Activated CD8-positive, alpha-beta memory T cell treated with anti-CD3 and anti-CD28 coated beads, Interleukin-2, amount 50 U/mL, for 48 hours (primary cell): ENCODE measurements at places on chromosomes 16 and 17.

- peak; percentile 62 for DNase-seq
Observed at GRCh38 chr17:43832168-43832975, 574 bp downstream of the MPP3 start.

- DNase-seq, result no peak
Observed at GRCh38 chr17:58193641-58194255, 1.2 kb downstream of the EPX start.

- DNase-seq, result no peak
Observed at GRCh38 chr17:15007147-15007553, 258.0 kb downstream of the PMP22 start.

DNA sequence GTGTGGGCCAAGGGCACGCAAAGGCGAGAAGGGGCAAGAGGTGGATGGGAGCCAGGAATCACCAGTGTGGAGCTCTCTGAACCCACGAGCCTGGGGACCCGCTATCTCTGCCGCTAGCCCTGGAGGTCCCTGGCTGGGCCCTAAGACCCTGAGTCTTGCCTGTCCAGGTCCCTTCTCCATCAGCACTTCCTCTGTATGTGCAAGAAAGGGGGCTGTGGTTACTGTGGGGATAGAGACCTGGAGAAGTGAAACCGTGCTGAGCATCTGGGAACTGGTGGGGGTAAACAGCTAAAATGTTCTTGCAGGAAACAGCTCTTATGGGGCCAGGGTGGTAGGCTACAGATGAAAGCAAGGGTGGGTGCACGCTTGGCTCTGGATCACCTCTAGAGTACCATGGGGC is 3.1 kb downstream of the SPNS3 start:
- DNase-seq, result no peak

- no peak for DNase-seq
Observed at GRCh38 chr17:44417553-44417952, 28.1 kb upstream of the ITGA2B start.

GRCh38 chr17:33435721-33436301 is 142.7 kb upstream of the ASIC2 start:
- DNase-seq, result no peak

GRCh38 chr16:47504599-47504998 is 43.5 kb downstream of the PHKB start:
- DNase-seq, result no peak

DNA sequence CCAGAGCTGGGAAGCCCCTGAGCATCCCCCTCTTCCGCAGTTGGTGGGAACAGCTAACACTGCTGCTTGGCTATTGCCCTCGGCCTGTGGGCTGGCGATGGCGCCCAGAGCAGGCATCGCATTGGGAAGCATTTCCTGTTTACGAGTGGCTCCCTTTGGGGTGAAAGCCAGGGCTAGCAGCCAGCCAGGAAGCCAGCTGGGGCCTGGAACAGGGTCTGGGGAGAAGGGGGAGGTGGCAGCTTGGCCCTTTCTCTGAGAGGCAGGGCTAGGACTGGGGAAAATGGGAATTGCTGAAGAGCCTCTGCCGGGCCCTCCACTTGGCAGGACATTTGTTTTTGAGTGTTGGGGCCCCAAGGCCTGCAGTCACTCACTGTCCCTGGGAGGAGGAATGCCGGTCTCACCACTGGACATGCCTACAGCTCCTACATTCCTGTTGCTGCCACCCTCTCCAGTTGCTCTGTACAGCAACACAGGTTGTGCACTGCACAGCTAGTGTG is 2.4 kb upstream of the MTSS2 start:
- DNase-seq, result no peak

- DNase-seq, result no peak
Observed at GRCh38 chr16:12742741-12743140, 60.9 kb downstream of the CPPED1 start.

GRCh38 chr17:72318131-72318530 is 197.3 kb downstream of the SOX9 start:
- no peak for DNase-seq

- DNase-seq, result no peak
Observed at GRCh38 chr17:48800626-48801217, 16.3 kb downstream of the TTLL6 start.

- DNase-seq, result peak; percentile 42
Observed at GRCh38 chr17:36503456-36504155, 17.1 kb downstream of the ZNHIT3 start.

GRCh38 chr17:48483471-48484131 is 47.2 kb downstream of the HOXB1 start:
- no peak for DNase-seq

GRCh38 chr16:46701615-46702014 is 12.2 kb downstream of the ORC6 start:
- DNase-seq, result no peak

GRCh38 chr16:46807336-46807735 is 23.6 kb downstream of the C16orf87 start:
- DNase-seq, result no peak

GRCh38 chr16:13438064-13438463 is 481.9 kb upstream of the ERCC4 start:
- no peak for DNase-seq

- no peak for DNase-seq
Observed at GRCh38 chr17:50638966-50639713, 4.5 kb downstream of the ABCC3 start.

- no peak for DNase-seq
Observed at GRCh38 chr17:48215583-48216139, 108.1 kb downstream of the SNX11 start.

DNA sequence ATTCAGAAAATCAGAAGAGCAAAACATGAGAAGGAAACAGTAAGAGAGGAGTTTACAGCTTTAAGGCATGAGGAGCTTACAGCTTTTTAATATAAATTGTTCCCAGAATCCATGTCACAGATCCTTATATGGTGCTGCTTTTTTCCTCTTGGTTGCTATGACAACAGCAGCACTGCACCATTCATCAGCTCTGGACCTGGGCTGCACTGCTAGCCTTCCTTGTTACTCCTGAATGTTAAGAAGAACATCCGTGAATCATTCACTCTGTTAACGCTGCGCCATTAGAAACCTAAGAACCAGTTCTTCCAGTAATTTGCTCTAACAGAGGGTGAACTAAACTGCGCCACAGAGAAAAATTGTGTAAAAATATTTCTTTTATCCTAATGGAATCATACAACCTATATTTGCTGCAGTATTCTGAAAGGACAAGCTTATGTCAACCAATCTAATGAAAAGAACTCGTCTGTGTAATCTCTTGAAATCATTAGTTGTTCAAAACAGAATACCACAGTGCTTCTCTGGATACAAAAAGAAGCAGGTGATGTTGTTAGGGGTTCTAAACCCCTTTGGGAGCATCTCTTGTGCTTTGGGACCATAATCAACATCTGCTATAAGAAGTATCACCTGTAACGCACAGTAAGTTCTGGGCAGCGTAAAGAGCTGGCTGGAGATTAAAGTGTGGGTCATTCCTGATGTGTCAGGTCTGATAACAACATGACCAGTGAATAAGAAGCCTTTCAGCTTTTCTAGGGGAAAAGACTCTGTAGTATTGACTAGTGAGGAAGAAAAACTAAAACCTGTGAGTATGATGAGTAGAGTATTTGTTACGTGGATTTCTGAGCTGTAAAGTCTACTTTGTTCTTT is 151.2 kb downstream of the TANC2 start:
- DNase-seq, result no peak

- peak; percentile 79 for DNase-seq
Observed at GRCh38 chr17:18261146-18261515, 669 bp downstream of the MIEF2 start.

DNA sequence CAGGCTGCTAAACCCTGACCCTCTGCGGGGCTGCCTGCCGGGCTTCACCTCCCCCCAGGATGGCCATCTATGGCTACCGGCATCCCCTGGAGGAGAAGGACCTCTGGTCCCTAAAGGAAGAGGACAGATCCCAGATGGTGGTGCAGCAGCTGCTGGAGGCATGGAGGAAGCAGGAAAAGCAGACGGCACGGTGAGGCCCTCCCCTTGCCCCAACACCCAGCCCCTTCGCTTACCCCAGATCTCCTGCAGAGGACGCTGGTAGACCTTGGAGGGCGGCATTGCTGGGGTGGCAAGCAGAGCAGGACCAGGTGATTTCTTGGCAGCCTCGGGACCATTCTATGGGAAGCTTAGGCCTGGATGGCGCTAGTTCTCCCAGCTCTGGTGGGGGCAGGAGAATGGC is 24.5 kb downstream of the ABCC3 start:
- DNase-seq, result no peak

GRCh38 chr17:13806092-13806491 is 204.4 kb upstream of the HS3ST3A1 start:
- DNase-seq, result no peak

GRCh38 chr17:345992-346785 is 6.4 kb downstream of the RPH3AL start:
- DNase-seq, result no peak

GRCh38 chr17:28078341-28079229 is 36.1 kb downstream of the NLK start:
- no peak for DNase-seq

DNA sequence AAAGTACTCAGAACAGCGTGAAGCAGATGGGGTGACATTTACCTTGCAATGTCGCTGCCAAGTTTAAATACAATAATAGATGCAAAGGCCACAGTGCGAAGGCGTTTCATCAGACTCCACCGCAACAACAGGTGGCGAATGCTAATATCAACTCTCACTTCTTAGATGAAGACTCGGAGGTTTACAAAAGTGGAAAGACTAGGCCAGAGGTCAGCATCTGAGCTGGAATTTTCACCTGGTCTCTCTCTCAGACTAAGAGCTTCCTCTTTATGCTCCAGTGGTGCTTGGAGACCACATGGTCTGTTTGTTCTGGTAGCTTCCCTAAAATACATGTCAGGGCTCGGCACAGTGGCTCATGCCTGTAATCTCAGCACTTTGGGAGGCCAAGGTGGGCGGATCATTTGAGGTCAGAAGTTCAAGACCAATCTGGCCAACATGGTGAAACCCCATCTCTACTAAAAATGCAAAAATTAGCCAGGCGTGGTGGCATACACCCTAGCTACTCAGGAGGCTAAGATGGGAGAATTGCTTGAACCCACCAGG is 169.1 kb downstream of the XYLT1 start:
- DNase-seq, result no peak

GRCh38 chr16:88773812-88774291 is 11.2 kb downstream of the PIEZO1 start:
- DNase-seq, result no peak

DNA sequence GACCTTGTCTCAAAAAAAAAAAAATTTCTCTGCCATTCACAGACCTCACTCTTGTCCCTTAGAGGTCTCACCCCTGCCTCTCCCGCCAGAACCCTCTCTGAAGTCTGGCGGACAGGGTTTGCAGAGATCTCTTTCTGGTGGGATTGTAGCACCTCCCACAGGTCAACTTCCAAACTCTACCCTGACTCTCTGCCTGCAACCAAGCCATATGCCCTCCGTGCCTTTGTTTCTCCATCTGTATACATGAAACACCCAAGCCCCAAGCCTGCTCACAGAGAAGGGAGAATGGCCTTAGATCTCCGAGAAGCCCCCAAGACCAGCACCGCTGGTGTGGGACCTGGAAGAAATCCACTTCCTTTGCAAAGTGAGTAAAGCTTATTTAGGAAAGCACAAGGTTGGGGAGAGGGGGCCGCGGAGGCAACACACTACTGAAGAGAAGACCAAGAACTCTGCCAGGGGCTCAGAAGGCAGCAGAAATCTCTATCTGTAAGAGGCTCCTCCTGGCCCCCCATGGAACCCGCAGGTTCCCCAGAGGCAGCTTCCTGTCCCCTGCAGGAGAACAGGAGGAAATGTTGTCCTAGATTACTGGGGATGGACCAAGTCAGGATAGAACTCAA is 219.9 kb downstream of the C16orf78 start:
- DNase-seq, result no peak

DNA sequence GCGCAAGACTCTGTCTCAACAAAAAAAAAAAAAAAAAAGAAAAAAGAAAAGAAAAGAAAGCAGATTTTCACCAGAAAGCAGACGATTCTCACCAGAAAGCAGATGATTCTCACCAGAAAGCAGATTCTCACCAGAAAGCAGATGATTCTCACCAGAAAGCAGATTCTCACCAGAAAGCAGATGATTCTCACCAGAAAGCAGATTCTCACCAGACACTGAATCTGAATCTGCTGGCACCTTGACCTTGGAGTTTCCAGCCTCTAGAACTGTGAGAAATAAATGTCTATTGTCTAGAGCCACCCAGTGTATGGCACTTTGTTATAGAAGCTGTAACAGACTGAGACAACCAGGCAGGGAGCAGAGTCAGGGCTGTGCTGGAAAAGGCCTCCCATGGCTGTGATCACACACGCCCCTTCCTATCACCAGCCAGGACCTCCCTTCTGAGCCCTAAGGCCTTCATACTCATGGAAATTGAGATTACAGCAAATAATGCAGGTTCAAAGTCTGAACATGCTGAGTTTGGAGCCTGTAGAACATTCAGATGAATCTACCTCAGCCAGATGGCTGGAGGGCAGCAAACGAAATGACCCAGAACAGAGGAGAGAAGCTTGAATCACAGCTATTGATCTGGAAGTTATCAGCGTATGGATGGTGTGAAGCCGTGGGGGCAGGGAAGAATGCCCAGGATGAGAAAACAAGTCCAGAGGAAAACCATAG is 309.3 kb downstream of the SLC39A11 start:
- DNase-seq, result no peak

DNA sequence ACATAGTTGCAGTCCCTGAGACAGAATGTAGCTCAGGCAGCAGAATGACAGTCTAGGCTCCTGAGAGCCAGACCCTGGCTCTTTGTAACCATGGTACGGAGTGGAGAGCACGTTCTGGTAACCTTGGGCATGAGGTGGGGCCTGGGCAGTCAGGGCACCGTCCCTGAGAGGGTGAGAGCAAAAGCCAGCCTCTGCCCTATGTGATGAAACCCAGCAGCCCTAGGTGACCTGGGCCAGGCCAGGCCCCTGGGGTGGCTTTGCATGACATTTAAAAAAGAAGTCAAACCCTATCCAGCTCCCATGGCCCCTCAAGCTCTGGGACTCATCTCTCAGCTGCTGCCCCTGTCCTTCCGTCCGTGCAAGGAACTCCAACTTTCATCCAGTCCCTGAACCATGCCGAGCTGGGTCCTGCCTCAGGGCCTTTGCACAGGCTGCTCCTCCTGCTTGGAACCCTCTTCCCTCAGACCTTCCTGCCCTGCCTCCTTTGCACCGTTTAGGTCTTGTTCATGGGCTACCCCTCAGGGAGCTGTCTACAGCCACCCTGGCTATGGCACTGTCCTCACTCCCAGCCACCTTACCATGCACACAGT is 188.6 kb downstream of the NTN1 start:
- no peak for DNase-seq

DNA sequence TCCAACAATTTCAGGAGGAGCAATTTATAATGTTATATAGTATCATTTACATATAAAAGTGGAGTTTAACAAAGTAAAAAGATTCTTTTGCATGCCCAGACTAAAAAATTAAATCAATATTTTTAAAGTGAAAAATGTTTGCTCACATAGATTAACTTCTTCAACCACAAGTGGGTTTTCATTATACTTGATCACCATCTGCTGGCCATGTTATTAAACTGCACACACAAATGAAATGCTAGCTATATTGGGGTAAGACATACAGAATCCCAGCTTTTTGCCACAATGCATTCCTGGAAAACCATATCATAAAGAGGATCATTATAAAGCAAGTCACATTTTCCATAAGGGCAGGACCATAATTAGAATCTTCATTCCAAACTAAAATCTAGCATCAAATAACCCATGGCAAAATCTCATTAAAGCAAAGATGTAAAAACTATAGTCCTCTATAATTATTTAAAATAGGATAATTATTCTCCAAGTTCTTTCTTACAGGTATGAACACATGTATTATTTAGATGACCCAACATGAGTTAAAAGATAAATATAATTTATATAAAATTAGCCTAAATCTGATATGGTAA is 26.3 kb downstream of the CEP112 start:
- no peak for DNase-seq

GRCh38 chr17:57311281-57312216 is 55.2 kb downstream of the MSI2 start:
- no peak for DNase-seq
